Inflammatory macrophage treated with lipopolysaccharide for 1 hour (primary cell): ENCODE measurements at places on chromosomes 2 and 18.

DNA sequence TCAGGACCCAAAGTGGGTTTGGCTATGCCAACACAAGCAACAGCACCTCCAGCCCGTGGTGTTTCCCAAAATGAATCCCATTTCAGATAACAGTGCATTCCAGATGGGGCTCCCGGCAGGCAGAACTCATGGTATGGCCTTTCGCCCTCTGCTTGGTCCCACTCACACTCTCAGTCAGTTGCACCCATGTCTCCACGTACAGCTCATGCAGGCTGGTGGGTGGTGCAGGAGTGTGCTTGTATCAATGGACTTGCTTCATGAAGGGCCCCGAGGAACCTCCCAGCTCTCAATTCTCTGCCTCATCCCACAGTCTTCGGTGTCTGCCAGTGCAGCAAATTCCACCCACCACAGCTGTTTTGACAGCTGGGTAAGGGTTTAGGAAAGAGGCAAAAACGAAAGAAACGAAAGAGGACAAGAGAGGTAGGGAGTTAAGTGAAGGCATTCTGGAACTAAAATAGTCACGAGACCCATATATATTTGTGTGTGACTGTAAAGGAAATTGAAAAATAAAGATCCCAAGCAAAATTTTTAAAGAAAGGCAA is 278.1 kb downstream of the DCDC2C start:
- no peak for DNase-seq

DNA sequence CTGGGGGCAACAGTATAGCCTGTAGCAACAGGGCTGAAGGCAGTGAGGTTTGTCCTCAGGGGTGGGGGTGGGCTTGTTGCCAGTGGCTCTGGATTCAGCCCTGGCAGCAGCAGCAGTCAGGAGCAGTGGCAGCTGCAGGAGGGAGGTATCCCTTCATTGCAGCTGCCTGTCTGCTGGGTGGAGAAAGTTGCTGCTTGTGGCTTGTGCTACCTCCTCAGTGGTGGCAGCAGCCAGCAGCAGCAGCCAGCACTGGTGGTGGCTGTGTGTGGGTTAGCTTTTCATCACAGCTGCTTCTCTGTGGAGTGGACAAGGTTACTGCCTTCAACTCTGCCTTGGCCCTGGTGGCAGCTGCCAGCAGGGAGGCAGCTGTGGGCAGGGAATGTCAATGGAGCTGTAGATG is 94.9 kb downstream of the ARL6IP6 start:
- DNase-seq = no peak

DNA sequence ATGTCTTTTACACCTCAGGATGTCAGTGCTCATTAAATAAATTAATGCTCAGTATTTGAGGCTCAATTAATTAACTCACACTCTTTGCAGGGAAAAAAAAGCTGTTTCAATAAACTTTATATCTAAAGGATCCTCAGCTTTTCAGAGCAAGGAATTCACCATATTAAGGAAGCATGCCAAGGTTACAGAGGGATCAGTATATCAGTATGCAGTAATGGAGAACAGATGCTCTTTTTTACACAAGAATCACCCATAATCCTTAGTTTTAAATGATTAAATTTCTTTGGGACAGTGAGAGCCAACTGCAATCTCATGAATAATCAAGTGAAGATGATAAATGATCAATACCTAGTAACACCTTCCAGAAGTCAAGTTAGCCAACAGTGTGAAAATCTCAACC is 14.9 kb upstream of the LCT start:
- DNase-seq = no peak

- DNase-seq = peak; percentile 76
Measured at GRCh38 chr2:197286805-197287595, 23.6 kb downstream of the ANKRD44 start.

GRCh38 chr2:15238028-15238427 is 323.1 kb downstream of the NBAS start:
- no peak for DNase-seq

GRCh38 chr2:181106789-181107627 is 126.6 kb downstream of the UBE2E3 start:
- DNase-seq = peak; percentile 56
